Endothelial cell (in vitro differentiated cells): ENCODE measurements at places on chromosomes 6 and 20.

DNA sequence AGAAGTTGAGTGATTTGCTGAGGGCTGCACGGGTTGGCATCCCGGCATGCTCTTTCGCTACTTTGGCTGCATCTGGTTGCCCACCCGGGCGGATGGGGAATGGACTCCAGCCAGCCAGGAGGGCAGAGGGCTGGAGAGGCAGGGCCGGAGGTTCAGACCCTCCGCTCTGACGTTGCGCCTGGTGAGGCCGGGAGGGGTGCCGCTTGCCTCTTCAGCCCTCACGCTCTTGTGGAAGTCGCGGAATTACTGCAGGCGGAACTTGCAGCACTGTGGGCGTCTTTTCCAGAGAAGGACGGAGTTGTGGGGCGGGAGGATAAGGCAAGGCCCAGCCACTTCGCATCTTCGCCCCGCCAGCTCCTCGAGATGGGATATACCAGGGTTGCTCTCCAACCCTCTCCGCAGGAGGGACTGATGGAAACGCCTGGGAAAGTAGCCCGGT, 656 bp downstream of the RTEL1 start:
- DNase-seq = no peak

DNA sequence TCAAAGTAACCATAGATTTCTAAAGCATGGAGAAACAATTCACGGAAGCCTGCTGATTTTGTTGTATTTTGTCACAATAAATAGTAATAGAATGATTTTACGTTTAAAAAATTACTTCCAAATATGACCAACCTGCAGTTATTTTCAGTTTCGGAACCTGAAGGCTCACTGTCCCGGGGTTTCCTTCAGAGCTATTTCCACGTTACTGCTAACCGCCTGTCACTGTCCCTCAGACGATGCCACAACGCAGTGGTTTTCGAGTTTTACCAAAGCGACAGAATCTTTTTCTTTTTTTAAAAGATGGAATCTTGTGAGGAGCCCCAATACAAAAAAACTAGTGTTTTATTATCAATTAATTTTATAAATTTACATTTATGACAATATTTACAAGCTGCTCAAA, 40.5 kb downstream of the PSMG4 start:
- no peak for DNase-seq

DNA sequence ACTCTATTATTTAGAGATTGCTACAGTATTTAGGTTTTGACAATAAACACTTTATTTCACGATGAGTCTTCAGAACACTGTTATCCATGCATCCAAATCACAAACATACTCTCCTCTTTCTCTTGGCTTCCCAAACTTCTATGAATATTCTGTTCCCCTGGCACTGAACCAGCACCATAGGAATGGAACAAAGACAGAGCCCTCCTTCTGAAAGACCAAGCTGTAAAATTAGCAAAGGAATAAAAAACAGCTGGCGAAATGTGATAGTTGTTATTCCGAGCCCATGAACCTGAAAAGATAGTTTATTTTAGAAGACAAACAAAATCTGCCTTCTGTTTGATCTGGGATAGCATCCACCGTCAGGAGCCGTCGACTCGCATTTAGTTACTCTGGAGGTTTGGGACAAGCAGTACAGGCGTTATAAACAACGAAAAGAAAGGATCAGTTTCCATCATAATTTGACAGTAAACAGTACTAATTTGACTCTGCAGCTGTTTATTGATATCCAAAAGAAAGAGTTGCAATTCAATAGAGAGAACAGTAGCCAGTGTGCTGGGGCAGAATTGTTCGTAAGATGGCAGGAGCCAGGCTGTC, 161.4 kb downstream of the CLIC5 start:
- DNase-seq = no peak

DNA sequence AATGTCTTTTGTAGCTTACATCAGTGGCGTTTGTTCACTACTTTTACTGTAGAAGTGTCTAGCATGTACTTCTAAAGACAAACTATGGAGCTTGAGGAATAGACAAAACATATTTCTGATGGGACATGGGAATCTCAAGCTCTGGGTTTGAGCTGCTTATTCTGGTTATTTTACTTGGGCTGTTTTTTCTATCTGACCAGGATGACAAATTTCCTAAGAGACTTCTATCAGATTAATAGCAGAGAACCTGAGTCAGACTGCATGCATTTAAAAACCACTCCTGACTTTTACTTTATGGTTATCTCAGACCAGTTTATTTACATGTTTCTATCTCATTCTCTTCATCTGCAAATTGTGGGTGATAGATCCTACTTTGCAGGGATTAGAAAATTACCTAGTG, 1282.3 kb upstream of the GJE1 start:
- DNase-seq = no peak

- DNase-seq = no peak
Measured at GRCh38 chr6:163132050-163132750, 282.3 kb upstream of the QKI start.

DNA sequence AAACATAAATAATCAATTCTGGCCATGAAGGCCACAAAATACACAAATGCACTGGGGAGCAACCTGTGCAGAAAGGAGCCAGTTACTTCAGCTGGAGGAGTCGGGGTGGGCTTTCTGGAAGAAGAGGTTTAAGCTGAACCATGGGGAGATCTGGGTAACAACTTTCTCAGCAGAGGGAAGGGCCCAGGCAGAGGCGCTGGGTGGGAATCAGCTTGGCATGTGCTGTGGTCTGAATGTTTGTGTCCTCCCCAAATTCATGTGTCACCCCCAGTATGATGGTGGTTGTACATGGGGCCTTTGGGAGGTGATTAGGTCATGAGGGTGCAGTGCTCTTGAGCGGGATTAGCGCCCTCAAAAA, 107.9 kb downstream of the SYCP2 start:
- no peak for DNase-seq

DNA sequence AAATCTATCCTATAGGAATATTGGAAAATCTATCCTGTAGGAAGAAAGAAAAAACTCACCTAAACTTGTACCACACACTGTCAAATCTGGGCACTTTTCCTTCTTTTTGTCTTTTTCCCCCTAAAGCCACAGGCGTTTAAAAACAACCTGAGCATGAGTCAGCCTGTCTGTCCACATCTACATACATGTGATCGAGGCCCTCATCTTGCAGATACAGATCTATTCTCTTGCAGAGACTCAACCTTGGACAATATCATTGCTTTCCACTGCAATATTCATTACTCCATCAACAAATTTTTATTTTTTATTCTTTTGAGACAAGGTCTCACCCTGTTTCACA, 95.9 kb upstream of the IYD start:
- DNase-seq = no peak

- no peak for DNase-seq
Measured at GRCh38 chr6:140140891-140141290, 766.4 kb upstream of the CITED2 start.

- no peak for DNase-seq
Measured at GRCh38 chr20:39376788-39377187, 414.6 kb downstream of the DHX35 start.

GRCh38 chr6:158825951-158826306, 6.8 kb upstream of the EZR start:
- no peak for DNase-seq

DNA sequence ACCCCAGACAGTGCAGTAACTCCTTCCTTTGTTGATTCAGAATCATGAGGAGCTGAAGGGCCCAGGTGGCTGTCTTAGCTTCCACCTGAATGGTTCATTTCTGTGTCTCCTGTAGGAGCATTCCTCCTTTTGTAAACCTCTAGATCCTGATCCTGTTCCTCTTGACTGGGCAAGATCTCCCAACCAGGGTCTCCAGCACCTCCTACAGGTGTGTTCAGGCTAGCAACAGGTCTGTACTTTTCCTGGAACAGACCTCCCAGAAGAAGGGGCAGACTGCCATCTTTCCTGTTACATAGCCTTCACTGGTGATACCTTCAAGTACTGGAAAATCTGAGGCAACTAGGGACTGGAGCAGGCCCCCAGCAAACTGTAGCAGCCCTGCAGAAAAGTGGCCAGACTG, 35.2 kb downstream of the HLA-B start:
- DNase-seq = peak; percentile 12

- DNase-seq = no peak
Measured at GRCh38 chr6:26141378-26141904, 54.2 kb downstream of the HFE start.

GRCh38 chr6:37032239-37032638, 26.8 kb downstream of the FGD2 start:
- DNase-seq = no peak

DNA sequence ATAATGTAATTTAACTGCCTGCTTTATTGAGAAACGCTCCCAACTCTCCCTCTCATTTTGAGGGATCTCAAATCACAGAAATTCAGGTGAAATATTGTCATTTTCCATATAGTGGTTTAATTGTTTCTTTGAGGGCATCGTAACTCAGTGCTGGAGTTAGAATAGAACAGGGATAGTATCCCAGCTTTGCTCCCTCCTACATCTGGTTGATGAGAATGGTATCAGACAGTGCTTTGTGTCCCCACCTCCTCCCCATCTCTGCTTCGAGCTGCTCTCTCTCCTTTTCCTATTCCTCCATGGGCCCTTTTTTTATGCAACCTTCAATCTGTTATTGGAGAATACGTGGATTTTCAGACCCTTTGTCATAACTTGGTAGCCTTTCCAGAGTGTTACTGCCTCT, 41.2 kb upstream of the REV3L start:
- no peak for DNase-seq

DNA sequence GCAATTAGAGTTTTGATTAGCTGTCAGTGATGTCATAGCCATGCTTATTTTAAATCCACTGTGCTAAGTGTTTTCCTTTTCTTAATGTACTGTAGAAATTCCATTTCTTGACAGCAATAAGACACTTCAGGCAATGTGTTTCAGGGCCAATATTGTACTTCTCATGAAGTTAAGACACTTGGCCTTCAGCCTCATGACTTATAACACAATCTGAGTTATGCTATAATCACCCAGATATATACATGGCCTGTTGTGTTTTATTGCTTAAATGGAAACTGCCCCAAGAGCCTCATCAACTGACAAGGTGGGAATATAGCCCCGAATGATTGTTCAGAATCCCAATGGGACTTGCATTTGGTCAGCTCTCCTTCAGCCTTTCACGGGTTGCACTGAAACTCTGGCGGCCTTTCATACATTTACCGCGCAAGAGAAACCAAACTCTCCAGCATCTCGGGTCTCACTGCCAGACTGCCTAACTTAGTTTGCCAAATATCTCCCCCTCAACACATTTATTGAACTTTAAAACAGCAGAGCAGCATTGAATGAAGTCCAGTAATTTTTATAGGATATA, 44.2 kb upstream of the TBX18 start:
- no peak for DNase-seq

- DNase-seq = no peak
Measured at GRCh38 chr20:50108556-50109235, 4.3 kb downstream of the UBE2V1 start.

GRCh38 chr6:29938746-29939508, 3.4 kb upstream of the HLA-A start:
- peak; percentile 26 for DNase-seq

- DNase-seq = no peak
Measured at GRCh38 chr20:6169251-6169650, 46.4 kb upstream of the FERMT1 start.

DNA sequence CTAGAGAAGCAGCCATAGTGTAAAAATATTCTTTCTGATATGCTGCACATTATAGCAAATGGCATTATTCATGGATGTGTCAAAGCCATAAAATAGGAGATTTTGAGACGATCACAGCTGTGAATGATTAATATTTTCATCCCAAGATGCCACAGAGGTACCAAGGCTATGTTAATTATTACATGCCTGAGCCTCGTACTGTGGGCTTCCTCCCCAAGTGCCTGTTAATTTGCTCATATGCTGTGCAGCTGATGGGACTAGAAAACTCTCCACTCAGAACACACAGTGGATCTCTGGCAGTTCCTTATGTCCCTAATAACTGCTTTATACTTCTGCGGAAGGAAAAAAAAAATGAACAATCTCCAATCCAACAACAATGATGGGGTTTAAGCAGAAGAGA, 184.9 kb upstream of the TSHZ2 start:
- DNase-seq = no peak

GRCh38 chr20:13402986-13403385, 181.9 kb downstream of the ISM1 start:
- DNase-seq = no peak

GRCh38 chr20:44646023-44646640, 5.4 kb downstream of the ADA start:
- no peak for DNase-seq

DNA sequence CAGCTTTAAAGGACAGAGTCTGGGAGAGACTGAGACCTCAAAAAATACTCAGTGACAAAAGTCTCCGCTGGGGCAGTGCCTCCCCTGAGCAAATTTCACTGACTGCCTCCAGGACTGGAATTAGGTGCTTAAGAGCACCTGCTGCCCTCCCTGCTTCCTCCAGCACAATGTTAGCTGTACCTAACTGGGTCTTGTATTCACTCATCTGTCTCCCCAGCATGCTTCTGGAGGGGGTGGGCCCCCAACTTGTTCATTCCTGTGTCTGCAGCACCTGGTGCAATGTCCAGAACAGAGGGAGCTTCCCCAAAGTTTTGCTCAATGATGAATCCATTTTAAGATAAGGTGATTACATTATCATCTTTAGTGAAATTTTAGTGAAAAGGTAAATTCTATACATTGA, 650.7 kb downstream of the KIF16B start:
- no peak for DNase-seq

DNA sequence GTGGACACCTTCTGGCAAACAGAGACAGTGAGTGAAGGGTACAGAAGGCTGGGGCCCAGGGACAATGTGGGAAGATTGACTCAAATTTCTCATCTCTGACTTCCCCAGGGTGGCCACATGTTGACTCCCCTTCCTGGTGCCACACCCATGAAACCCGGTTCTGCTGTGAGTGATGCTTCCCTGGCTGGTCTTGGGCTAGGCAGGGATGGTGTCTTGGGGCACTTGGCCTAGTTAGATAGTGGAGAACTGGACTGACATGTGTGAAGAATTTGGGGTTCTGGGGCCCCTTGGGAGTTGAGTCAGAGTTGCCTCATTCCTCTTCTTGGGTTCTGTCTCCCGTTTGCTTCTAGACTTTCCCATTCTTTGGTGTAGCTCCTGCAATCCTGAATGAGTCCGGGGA, 34.2 kb downstream of the GSS start:
- DNase-seq = no peak

- no peak for DNase-seq
Measured at GRCh38 chr6:131911951-131912350, 39.2 kb downstream of the CCN2 start.

DNA sequence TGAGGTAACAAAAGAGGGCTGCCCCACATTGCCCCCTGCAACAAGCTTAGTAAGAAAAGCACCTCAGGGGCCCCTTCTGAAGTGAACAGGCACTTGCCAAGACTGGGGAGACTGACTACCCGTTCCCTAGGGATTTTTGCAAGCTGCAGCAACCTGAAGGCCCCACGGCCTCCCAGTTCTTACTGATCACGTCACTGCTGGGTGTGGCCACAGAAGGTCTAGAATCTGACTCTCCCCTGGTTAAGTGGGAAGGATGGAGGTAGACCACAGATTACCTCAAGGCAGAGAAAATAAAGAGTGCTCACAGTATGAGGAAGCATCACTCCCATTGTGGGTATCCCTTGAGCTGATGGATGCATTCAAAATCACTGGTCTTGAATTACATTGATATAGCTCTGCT, 201.5 kb upstream of the KCNQ5 start:
- no peak for DNase-seq

DNA sequence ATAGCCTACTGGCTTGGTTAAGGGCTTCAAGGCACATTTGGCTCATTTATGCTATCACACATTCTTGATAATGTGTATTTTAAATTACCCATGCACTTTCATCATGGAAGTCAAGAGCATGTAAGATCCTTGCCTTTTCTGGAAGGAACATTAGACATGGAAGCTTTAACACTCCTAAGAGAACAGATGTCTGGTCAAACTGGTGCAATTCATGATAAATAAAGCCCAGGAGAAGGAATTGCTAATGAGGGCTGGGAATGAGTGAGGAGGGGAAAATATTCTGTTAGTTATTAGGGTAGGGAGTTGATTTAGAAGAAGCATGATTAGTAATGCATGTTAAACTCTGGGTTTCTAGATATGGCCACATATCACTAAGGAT, 688.6 kb upstream of the CITED2 start:
- no peak for DNase-seq
